Stimulated activated CD4-positive, alpha-beta T cell treated with anti-CD3 and anti-CD28 coated beads, Interleukin-12 subunit alpha, Interleukin-12 subunit beta, amount 100 ng/mL, for 48 hours (primary cell): ENCODE measurements at places on chromosomes 16 and 17.
A peak's percentile ranks its signal among the peaks of the same experiment; 100 is the strongest.

GRCh38 chr17:9259419-9259818 is 238.1 kb downstream of the NTN1 start:
- no peak for DNase-seq

DNA sequence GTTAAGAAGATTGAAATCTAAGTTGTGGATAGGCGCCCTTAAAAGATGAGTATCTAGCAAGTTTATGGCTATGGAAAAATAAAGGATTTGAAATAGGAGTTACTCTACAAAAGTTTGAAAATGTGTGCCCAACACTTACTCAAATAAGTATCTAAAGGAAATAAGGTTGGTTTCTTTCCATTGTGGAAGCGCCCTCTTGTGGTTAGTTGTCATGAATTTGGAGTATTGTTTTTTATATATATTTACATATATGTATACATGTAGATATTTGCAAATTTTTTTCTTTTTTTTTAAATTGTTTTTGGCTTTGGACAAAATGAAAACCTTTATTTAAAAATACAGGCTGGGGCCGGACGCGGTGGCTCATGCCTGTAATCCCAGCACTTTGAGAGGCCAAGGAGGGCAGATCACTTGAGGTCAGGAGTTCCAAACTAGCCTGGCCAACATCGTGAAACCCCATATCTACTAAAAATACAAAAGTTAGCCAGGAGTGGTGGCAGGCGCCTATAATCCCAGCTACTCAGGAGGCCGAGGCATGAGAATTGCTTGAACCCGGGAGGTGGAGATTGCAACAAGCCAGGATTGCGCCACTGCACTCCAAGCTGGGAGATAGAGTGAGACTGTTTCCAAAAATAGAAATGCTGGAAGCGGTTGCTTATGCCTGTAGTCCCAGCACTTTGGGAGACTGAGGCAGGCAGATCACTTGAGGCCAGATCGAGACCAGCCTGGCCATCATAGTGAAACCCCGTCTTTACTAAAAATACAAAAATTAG is 24.0 kb upstream of the VPS4A start:
- DNase-seq, result peak; percentile 5

DNA sequence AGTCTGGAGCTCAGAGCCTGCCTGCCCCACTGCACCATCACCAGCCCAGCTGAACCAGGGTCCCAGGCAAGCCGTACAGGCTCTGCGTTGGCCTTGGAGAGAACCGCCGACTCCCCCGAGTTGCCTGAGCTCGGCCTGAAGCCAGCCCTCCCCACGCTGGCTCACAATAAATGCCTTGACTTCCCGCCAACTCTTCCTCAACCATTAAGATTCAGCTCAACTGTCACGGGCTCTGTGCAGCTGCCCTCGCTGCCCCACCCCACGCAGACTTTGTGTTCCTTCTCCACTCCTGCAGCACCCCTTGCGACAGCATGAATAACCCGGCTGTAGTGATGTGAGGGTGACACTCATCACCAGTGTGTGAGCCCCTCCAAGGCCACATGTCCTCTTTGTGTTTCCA is 4.8 kb upstream of the QPRT start:
- no peak for DNase-seq

DNA sequence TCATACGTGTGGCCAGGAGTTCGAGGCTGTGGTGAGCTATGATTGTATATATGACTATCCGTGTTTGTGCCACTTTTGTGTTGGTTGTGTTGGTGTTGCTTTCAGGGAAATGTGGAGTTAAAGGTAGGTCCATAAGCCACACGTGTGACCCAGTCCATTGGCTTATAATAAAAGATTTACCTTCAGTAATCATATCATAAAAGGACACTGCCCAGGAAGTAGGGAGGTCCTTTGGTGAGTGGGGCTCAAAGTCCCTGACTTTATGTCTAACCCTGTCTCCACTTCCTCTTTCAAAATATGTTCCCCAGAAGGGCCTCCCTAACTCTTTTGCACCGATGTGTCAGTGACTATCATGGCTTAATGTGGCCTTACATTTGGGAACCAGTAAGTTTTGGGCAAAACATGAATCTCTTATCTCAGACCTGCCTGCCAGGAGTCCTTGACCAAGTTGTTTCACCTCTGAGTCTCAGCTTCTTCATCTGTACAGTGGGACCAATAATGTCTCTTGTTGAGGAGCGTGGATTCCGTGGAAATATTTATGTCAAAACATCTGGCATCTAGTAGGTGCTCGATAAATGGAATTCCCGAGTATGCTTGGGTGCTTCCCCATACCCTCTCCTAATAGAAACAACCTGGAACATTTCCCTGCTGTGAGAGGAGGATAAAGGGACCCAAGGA is 4.8 kb downstream of the TNP2 start:
- DNase-seq, result no peak

DNA sequence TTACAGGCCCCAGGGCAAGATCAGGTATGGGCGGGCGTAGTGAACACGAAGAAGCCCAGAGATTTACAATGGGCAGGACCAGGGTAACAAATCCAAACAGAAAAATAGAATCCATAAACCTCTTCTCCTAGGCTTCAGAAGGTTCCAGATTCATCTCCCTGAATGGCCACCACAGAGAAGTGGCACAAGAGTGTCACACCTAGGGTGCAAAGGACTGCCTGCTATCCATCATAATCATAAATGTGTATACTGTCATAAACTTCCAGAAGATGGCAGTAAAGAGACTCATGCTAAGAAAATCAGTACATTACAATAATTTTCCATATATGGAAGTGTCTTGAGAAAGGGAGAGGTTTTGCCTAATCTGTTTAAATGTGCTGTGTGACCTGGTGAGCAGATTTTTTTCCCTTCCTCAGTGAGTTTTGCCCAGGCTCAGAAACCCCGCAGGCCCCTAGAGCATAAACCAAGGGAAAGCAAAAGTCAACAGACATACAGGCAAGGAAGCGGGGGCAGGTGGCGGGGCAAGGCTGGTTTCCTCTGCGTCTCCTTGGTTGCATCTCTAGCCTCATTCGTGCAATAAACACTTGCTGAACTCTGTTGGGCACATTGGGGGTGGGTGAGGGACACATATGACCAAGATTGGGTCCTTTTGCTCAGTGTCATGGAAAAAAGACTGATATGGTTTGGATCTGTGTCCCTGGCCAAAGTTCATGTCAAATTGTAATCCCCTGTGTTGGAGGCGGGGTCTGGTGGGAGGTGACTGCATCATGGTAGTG is 92.0 kb upstream of the CDH5 start:
- no peak for DNase-seq

DNA sequence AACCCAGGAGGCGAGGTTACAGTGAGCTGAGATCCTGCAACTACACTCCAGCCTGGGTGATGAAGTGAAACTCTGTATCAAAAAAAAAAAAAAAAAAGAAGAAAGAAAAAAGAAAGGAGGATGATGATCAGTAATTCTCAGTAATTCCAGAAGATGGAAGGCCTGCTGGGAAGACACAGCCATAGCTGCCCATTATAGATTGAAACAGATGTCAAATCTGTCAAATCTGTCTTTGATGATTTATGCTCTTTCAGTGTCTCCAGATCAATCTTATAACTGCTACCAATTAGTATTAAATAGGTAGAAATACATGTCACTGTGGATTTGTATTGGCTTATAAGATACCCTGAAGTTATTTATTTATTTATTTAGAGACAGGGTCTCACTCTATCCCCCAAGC is 42.9 kb upstream of the CPPED1 start:
- no peak for DNase-seq

- no peak for DNase-seq
These were observed 102.3 kb upstream of the C17orf78 start for GRCh38 chr17:37273409-37274051.

DNA sequence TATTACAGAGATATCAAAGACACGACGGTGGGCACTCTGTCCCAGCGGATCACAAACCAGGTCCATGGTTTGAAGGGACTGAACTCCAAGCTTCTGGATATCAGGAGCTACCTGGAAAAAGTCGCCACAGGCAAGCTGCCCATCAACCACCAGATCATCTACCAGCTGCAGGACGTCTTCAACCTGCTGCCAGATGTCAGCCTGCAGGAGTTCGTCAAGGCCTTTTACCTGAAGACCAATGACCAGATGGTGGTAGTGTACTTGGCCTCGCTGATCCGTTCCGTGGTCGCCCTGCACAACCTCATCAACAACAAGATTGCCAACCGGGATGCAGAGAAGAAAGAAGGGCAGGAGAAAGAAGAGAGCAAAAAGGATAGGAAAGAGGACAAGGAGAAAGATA is 8.7 kb downstream of the PSMD7 start:
- DNase-seq, result no peak

DNA sequence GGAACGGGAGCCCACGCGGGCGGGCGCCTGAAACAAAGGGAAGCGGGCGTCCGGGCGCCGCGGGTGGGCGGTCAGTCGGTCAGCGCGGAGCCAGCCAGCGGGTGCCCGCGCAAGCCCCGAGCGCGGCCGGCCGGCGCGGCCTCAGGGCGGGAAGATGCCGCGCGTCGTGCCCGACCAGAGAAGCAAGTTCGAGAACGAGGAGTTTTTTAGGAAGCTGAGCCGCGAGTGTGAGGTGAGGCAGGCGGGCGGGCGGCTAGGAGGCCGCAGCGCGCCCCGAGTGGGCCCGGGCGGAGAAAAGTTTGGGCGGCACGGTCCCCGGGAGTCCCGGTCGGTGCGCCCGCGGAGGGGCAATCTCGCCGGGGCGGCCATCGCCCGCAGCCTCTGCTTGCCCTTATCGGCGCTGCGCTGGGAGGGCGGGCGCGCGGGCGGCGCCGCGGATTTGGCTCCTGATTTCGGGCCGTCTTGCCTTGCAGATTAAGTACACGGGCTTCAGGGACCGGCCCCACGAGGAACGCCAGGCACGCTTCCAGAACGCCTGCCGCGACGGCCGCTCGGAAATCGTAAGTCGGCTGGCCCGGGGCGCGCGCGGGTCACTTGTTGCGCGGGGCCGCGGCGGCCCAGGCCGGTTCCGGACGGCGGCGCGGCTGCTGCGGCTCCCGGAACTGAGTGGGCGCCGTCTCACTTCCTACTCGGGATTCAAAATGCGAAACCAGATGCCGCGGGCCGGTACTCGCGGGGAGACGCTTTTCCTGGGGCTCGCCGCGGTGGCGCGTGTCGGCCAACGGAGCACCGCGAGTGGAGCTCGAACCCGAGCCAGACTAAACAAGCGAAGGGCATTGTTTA is 526 bp downstream of the CBFB start:
- peak; percentile 38 for DNase-seq

- no peak for DNase-seq
These were observed 4.5 kb downstream of the VPS4A start for GRCh38 chr16:69315486-69316311.

- DNase-seq, result no peak
These were observed 18.2 kb upstream of the RASL10B start for GRCh38 chr17:35713069-35713728.

GRCh38 chr17:57502811-57503241 is 242.3 kb downstream of the CCDC182 start:
- DNase-seq, result no peak

DNA sequence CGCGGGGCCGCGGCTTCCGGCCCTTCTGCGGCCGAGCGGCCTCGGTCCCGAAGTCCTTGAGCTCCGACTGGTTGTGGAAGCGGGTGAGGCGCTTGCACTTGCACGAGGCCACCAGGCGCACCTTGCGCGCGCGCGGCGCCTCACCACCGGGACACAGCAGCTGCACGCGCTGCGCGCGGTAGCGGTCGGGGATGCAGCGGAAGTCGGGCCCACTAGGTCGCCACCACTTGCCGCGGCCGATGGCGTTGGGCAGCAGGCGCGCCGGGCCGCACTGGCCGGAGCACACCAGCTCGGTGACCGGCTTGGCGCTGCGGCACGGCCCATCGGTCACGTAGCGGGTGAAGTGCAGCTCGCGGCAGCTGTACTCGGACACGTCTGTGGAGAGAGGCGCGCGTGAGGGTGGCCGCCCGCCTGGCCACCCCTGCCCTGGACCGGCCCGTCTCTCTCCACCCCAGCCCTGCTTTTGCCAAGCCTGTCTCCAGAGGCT is 3.2 kb downstream of the SOST start:
- no peak for DNase-seq

GRCh38 chr17:4881761-4882555 is 17.4 kb upstream of the C17orf107 start:
- DNase-seq, result peak; percentile 54

DNA sequence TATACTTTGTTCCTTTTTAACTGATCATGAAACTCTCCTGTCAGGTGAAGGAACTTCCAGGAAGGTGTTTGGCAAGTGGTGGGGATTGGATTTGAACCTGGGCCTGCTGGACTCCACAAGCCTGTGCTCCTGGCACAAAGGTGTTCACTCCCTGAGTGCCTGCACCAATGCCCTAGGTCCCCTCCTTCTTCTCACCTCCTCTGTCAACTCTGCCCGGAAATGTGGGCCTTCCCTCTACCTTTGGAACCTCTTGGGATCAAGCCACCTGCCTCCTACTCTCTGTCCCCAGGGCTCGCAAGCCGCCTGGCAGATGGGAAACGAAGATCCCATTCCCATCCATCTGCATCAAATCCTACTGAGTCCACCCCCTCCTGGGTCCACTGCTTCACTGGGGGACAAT is 40.0 kb downstream of the RTN4RL1 start:
- DNase-seq, result no peak

- no peak for DNase-seq
These were observed 116.3 kb downstream of the MAF start for GRCh38 chr16:79484237-79484636.

DNA sequence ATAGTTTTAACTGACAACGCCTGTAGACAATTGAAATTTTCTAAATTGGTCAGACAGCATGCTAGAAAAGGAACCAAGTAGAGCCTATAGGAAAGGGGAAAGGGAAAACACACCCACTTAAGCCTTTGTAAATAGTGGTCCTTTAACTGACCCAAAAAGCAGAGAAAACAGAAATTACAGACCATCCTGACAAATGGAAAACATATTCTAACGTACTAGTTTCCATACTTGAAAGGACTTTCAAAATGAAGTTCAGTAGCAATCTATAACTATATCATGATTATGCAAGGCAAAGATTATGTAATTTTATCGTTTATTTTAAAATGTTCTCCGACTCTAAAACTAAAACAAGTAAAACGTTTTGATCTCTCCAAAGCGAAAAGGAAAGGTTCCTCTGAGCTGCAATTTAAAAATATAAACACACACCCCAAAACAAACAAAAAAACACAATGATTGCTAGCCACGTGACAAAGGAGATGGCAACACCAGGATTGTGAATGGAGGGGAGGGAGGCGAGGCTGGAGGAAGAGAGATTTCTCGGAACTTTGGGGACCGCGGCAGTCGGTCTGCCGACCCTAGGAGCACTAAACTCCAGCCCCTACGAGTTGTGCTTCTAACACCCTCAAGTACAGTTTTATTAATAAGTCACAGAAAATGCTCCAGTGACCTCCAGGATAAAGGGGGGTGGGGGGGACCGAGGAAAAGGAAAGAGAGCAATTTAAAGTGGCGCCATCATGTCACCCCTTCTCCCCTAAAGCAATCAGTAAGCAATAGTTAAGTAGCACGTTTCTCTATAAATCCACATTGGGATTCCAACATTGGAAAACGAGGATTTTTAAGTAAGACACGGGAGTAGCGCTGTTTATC is 1.7 kb downstream of the KANSL1 start:
- peak; percentile 20 for DNase-seq
